Stimulated activated CD4-positive, alpha-beta T cell treated with anti-CD3 and anti-CD28 coated beads, TNF-alpha, amount 100 ng/mL, for 1 hour (primary cell): ENCODE measurements at places on chromosomes 2 and 18.

DNA sequence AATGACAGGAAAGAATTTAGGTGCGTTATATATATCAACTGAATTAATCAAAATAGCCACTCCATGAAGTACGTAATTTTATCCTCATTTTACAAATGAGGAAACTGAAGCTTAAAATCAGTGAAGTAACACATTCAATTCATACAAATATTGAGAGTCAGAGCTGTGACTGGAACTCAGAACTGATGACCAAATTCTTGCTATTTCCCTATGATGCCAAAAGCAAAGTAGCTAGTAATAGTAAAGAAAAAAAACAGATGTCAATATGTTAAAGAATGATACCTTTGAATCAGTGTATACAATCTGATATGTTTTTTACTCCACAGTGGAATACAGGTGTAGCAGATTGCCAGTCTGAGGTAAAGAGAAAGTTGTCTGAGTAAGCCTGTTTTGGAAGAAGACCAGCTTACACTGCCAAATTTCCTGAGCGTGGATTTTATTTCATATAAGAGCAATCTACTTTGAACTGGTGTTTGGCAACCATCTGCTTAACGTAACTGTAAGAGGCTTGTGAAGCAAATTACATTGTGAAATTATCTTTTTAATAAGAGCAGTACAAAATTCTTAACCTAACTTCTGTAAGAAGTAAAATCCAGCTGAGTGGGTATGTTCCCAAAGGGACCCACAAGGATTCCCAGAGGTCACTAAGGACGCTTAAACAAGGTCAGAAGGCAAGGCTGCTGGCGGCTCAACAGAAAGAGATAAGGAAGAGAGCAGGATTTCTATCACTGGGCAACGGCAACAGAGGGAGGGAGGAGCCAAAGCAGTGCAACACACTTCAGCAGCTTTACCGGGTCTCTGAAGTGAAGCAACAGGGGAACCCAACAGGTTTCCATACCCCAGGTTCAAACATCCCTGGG is 85.6 kb downstream of the IKZF2 start:
- DNase-seq = no peak

GRCh38 chr2:217291259-217291658 is 431.4 kb upstream of the TNP1 start:
- no peak for DNase-seq

DNA sequence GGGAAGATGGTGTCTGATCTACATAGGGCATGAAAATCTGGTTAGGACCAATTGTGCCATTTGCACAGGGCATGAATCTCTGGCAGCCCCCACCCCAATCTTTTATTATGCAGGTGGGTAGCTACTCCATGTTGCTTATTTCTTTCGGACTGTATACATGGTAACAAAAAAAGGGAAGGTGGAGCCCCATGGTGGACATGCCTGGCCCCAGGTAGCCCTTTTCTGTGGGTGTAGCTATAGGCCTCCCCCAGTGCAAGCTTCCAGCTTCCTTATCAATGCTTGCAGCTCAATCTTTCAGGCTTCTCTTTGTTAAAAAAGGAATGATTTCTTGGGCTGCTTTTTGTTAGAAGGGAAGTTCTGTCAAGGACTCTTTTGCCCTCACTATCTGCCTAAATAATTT is 14.3 kb upstream of the UXS1 start:
- DNase-seq = no peak

GRCh38 chr2:233209533-233210171 is 41.8 kb upstream of the ATG16L1 start:
- DNase-seq = no peak

DNA sequence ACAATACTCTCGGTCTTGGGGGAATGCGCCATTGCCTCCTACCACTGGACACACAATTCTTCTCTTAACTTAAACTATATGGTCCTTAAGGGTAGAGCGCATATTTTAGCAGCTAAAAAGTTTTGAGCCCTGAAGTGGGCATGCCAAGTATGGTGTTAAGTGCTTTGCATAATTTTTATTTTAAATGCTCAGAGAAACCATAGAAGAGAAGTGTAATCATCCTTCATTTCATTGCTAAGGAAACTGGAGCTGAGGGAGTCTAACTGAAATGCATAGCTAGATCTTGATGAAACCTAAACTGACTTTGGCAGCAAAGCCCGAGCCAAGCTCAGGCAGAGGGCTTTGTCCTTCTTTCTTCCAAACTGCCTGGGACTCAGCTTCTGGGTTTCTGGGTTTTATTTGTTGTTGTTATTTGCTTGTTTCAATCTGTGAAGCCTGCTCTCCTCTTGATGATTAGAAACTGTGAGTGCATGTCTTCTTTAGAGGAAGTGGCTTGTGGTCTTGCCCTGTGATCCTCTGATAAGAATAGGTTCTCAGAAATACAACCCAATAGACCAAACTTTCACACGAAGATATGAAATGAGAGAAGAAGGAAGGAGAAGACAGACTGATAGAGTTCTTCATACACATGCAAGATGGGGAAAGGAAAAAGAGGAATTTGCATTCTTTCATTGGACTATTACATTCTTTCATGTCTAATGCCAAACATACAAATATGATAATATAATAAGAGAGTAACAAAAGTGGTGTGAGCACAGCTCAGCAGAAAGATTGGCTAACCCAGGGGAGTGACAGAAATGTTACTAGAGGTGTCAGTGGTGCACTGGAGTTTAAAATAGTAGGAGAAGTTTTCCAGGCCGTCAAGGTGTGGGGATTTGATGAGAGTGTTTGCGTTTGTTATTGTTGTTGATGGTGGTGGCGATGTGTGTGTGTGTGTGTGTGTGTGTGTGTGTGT is 7.5 kb upstream of the RNF144A start:
- no peak for DNase-seq

GRCh38 chr18:54717673-54718407 is 110.4 kb upstream of the RAB27B start:
- DNase-seq = no peak

DNA sequence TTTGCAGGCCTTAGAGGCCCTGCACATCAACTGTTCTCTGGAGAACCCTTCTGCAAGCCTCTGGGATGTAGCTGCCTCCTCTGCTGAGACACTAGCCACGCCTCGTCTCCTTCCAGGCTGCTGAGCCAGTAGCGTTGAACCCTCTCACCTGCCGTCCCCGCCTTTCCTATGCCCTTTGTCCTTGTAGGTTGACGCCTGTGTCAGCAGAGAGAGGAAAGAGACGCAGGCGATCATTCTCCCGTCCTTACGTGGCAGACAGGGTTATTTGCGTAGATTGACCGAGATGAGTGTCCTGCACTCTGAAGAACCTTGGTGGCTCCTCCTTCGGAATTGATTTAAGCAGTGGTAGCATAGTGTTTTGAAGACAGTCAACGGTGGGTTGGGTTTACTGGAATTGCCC is 27.8 kb downstream of the ID2 start:
- no peak for DNase-seq

- no peak for DNase-seq
Observed at GRCh38 chr2:176677746-176678265, 408.6 kb downstream of the MTX2 start.

DNA sequence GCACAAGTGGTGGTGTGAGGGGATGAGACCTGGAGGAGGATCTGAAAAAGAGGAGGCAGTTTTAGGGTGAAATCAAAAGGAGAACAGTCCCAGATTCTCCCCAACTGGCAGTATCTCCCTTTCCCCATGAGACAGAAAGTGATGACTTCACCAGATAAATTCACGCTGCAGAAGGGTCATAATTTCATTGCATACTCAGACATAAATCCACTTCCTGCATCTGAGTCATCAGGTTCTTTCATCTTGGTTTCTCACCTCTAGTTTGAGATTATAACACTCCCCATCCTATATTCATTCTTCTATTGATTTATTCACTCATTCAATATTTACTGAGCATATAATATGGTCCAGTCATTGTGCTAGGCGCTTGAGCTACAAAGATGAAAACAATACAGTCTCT is 64.7 kb downstream of the CCDC148 start:
- no peak for DNase-seq

DNA sequence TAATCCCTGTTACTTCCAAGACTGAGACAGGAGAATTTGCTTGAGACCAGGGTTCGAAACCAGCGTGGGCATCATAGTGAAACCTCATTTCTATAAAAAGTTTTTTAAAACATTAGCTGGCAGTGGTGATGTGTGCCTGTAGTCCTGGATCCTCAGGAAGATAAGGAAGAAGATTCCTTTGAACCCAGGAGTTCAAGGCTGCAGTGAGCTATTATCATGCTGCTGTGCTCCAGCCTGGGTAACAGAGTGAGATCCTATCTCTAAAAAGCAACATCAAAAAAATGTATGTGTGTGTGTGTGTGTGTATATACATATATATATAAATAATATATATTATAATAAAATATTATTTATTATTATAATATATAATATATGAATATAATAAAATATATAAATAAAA is 1417.6 kb upstream of the CDH2 start:
- DNase-seq = no peak

DNA sequence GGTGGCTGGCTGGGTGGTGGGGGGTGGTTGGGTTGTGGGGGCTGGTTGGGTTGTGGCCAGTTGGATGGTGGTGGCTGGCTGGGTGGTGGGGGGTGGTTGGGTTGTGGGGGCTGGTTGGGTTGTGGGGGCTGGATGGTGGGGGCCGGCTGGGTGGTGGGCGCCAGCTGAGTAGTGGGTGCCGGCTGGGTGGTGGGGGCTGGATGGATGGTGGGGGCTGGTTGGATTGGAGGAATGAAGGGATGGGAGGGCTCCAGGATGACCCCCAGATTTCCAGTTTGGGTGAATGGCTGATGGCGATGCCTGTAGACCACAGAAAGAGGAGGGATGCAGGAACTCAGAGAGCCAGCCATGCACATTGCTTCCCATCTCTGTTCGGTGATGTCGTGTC is 26.8 kb upstream of the GPR17 start:
- DNase-seq = no peak

- DNase-seq = no peak
Observed at GRCh38 chr2:134039912-134040581, 213.8 kb upstream of the MGAT5 start.

DNA sequence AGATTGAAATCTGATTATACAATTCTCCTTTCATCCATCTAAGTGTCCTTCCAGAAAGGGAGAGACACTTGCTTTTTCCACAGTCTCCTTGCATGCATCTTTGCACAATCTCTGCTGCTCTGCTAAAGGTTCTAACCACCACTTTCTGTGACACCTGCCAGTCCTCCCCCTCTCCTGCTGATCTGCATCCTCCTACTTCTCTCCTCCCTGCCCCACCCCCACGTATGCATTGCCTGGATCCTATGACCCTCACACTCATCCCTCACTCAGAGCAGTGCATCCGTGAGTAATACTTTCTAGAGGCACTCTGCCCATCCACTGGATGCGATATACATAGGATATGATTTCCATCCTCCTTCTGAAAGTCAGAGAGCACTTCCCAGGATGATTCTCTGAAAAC is 27.7 kb upstream of the TRAPPC8 start:
- DNase-seq = no peak
